Right hindlimb (tissue), 1 donor: ENCODE measurements at places on chromosomes 12 and 14.
A peak's percentile ranks its signal among the peaks of the same experiment; 100 is the strongest.

GRCh38 chr12:88793096-88793495 is 212.8 kb upstream of the KITLG start:
- no peak for DNase-seq

GRCh38 chr12:106135781-106136180 is 3.0 kb downstream of the NUAK1 start:
- DNase-seq, result no peak

GRCh38 chr12:75864161-75864560 is 167.4 kb downstream of the PHLDA1 start:
- DNase-seq, result no peak

DNA sequence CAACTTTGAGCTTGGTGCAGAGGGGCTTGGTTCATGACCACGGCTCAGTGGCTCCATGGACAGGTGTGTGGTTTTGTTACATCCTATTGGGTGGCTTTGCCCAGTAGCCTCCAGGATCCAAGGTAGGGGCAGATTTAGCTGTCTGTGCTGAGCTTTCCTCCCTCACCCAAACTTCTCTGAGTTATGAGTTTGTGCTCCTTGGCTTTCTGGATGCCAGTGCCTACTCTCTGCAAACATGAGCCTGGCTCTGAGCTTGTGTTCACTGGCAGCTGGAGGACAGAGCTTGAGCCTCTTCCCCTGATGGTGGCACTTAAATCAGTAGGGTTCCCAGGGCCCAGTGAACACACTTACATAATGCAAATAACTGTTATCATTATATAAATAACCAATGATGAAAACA is 45.3 kb upstream of the HECTD1 start:
- DNase-seq, result no peak

DNA sequence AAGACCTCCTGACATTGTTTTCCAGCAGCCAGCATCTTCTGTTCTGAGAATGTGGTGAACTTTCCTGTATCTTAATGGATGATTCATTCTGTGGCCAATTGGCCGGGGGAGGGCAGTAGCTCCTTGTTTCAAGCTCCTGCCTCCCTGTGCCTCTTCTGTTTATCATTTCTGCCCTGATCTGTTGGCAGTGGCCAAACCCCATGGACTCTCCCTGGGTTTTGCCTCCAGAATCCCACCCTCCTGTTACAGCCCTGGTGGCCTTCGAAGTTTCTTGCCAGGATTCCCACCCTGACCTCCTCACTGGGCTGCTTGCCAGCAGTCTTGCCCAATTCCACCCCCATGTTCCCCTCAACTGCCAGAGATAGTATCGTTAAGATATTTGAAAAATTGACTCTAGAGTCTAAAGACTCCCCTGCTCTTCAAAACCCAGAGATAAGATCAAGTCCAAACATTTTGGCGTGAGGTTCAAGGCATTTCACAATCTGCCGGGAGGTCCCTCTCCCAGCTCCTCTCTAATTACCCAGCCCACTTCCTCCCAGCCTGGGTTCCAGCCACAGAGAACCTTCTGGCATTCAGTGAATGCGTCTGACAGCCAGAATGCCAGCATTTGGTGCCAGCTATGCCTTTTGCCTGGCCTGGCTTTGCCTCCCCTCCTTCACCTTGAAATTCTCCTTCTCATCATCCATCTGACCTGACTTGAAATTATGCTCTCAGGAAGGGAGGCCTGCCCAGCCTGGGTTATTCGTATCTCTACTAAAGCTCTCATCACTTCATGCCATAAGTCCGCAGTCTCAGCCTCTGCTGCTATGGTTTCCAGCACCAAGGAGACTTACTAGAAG is 37.7 kb upstream of the TXNRD1 start:
- DNase-seq, result peak; percentile 24

DNA sequence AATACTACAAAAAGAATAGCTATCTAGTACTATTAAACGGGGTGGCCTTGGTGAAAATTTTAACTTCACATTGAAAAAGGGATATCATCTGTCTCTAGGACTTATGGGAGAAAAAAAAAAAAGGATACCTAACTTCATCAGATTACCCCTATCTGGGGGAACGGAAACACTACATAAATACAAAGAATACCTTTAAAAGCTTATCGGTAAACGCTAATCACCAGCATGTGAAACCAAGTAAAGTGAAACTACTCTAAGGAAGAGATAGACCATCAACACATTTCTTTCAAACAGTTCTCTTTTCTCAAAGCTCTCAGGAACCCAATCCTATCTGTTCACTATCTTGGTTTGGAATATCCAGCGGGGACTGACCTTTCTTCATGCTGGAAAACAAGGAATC is 3.5 kb downstream of the KICS2 start:
- no peak for DNase-seq

- DNase-seq, result peak; percentile 40
Measured at GRCh38 chr14:90424686-90425372, 28.0 kb downstream of the CALM1 start.

DNA sequence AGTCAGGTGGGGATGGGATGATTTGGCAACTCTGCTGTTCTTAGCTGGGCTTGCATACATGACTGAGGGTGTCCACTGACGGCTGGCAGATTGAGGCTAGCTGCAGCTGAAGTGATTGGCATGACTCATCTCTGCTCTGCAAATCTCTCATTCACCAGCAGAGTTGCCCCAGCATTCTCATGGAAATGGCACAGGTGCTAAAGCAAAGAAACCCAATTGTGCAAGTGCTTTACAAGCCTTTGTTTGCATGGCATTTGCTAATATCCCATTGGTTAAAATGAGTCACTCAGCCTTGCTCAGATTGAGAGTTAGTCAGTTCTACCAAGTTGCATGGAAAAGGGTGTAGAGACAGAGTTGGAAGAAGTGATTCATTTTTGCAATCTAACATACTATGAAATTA is 389.7 kb upstream of the FAR2 start:
- no peak for DNase-seq

- DNase-seq, result no peak
Measured at GRCh38 chr12:54504550-54504949, 7.0 kb downstream of the NCKAP1L start.

- no peak for DNase-seq
Measured at GRCh38 chr12:110775997-110776396, 33.3 kb upstream of the PPP1CC start.

DNA sequence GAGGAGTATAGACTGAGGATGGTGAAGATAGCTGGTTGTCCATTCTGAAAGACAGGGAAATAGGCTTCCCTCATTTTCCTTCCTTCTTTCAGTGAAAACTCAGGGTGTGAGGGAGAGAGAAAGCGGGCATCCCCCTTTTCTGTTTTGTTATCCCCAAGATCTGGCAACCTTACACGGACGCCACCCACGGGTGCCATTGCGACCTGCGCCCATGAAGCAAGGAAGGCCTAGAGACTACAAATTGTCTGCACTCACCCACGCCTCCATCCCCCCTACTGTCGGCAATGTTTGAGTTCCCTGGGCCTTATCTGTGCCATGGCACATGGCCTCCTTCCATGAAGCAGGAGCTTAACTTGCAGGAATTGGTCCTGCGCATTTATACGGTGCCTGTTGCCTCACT is 115.0 kb upstream of the IGF1 start:
- DNase-seq, result no peak

DNA sequence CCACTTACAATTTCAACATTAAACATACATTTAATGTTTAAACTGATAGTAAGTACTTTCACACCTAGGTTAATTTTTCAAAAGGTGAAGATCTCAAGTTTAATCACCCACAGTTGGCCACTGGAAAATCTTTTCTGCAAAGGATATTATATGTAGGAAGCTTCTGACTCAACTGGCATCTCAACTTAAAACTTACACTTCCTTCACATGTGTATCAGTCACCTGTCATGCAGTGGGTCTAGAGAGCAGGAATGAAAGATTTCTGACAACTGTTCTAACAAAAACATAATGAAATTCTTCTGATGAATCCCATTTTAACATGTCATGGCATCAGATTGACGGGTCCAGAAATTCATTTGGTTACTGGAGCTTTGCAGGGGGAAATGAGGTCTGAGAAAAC is 192.8 kb downstream of the KLHL28 start:
- DNase-seq, result no peak

DNA sequence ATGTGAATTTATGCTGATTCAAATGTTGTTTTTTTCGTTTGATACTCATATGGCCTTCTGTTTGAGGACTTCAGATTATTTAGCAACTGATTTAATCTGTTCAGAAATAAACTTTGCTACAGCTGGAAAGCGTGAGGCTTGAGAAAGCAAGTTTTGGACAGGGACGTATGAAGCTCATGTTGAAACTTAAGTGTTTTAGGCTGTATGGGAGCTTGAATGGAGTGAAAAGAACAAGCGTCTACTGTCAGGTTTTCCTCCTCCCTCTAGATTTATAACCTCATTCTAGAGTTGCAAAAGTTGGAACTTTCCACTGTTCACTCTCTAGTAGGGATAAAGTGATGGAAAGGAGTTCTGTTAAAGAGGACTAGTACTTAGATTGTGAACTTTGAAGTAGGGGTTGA is 1.0 kb downstream of the PRPF39 start:
- no peak for DNase-seq

- no peak for DNase-seq
Measured at GRCh38 chr12:105954951-105955931, 183.5 kb downstream of the NUAK1 start.
